Omental fat pad (tissue), 4 donors: ENCODE measurements at places on chromosomes 12 and 14.

DNA sequence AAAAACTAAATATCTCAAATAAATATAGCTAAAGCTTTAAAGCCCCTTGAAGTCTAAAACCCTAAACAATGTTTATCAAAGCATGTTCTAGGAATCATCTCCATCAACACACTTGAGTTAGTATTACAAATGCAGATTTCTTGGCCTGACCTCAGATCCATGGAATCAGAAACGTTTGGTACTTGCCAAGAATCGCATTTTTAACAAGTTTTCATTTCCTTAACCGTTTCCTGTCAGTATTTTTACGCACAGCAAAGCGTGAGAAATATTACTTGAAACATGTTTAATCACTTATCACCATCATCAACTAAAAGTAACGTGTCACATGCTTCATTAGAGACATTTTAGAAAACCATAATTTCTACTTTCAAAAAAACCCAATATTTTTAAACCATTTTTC is 9.7 kb downstream of the SLCO1C1 start:
- DNase-seq = no peak

GRCh38 chr14:89000007-89000942 is 175.8 kb downstream of the TTC8 start:
- DNase-seq = no peak

- no peak for DNase-seq
These were observed 96.0 kb downstream of the RASSF9 start for GRCh38 chr12:85740186-85740585.

DNA sequence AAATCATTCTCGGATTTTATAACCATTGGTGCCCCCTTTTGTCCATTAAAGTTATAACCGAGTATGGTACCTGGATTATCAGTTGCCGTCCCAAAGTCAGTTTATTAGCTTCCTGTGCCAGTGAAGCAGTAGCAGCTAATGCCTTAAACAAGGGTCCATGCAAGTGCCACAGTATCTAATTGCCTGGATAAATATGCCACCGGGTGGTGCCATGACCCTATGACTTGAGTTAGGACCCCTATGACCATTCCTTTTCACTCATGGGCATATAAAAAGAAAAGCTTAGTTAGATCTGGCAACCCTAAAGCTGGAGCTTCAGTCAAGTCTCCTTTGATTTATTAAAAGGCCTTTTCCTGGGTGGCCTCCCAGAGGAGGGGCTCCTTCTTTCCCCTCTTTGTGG is 1314.6 kb downstream of the TMEM121 start:
- DNase-seq = no peak

- no peak for DNase-seq
These were observed 3.9 kb upstream of the SERPINA4 start for GRCh38 chr14:94557327-94557726.

DNA sequence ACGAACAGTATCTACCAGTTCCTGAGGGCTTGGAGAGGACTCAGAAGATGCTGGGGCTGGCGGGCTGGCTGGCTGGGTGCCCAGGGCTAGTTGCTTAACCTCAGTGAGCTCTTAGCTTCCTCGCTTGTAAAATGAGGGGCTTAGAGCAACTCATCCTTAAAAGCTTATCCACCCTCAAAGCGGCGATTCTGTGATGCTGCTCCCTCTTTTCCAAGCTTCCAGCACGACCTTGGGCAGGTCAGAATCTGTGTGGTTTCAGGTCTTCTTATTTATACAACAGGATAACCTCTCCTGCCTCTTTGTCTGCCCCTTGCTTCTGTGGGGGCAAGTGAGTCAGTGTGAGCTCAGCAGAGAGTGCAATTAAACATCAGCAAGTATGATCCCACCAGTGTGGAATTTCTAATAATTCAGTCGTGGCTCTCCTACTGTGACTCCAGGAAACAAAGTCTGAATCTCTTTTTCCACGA is 281.8 kb downstream of the KSR2 start:
- DNase-seq = no peak

- no peak for DNase-seq
These were observed 81.6 kb downstream of the PRMT8 start for GRCh38 chr12:3572560-3572959.

DNA sequence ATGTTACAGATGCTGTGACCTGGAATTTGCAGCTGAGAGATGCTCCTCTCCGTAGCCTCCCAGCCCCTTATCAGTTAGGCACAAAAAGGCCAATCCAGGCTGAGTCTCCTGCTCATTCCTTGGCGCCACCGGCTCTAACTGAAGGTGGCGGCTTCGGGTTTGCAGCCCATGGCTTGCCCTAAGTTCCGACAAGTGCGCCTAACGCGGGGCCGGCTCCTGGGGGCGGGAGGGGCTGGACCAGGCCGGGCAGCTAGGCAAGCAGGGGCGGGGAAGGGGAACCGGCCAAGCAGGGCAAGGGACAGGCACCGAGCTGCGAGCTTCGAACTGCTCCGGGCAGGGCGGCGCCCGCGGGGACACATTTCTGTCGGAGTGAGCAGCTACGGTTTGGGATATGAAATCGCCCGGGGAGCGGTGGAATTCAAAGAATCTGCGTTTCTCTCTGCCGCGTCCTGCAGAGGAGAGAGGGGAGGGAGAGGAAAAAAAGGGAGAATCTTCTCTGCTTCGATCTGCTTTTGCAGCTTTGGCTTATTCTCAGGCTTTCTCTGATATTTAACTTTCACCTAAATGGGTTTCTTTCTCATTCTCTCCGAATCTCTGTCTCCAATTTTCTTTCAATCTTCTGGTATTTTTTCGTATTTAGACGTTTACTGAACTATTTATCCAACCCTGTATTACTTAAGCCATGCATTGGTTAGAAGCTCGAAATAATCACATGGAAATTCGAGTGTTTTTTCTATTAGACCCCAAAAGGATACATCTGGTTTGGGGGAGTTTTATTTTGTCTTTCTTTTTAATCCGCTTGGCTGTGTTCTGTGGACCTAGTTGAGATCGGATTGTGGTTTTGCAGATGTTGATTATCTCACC is 1.6 kb upstream of the HOXC12 start:
- DNase-seq = no peak

DNA sequence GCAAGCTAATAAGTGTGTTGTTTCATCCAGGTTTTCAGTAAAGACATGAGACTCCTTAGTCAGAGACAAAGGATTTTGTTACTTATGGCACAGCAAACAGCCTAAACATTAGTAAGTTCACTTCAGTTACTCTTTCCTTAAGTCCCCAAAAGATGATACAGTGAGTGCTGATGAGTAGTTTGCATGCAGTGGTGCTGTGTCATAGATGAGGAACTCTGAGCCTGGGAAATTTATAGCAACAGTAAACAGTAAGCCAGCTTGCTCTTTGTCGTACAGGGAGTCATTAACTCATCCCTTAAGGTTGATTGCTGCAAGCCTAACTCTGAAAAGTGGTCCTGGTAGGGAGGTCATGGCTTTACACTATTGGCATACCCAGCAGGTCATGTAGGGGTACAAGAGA is 208.6 kb upstream of the OR4E1 start:
- no peak for DNase-seq

DNA sequence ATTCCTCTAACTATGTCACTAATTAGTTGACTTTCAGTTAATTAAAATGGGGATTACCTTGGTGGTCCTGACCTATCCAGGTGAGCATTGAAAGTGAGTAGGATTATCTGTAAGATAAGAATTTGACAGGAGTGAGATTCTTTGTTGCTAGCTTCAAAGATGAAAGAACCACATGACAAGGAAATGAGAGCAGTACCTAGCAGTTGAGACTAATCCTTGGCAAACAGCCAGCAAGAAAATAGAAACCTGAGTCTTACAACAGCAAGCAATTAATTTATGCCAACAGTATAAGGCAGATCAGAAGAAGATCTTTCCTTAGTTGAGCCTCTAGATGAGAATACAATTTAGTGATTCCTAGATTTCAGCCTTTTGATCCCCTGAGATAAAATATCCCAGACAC is 1058.4 kb downstream of the LRFN5 start:
- DNase-seq = no peak

DNA sequence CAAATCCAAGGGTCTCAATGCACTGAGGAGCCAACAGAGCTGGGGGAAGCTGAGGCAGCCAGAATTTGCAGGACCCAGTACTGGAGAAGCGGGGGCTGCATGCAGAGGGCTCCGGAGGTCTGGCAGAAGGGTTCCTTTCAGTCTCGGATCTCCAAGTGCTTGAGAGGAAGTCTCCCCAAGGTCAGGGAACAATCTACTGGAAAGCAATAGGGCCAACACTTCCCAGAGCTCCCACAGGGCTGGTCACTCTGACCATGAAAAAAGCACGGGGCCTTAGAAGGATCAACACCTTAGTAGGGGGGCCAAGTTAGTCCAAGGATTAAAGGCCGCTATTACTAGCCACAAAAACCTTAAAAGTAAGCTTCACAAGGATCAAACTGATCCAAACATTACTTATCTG is 31.7 kb downstream of the SPPL3 start:
- DNase-seq = no peak

- no peak for DNase-seq
These were observed 133.7 kb downstream of the BRMS1L start for GRCh38 chr14:35959835-35960234.

- no peak for DNase-seq
These were observed 468.4 kb upstream of the STXBP6 start for GRCh38 chr14:25518364-25518763.
